ENCODE measurements at places on chromosomes 4 and X.

DNA sequence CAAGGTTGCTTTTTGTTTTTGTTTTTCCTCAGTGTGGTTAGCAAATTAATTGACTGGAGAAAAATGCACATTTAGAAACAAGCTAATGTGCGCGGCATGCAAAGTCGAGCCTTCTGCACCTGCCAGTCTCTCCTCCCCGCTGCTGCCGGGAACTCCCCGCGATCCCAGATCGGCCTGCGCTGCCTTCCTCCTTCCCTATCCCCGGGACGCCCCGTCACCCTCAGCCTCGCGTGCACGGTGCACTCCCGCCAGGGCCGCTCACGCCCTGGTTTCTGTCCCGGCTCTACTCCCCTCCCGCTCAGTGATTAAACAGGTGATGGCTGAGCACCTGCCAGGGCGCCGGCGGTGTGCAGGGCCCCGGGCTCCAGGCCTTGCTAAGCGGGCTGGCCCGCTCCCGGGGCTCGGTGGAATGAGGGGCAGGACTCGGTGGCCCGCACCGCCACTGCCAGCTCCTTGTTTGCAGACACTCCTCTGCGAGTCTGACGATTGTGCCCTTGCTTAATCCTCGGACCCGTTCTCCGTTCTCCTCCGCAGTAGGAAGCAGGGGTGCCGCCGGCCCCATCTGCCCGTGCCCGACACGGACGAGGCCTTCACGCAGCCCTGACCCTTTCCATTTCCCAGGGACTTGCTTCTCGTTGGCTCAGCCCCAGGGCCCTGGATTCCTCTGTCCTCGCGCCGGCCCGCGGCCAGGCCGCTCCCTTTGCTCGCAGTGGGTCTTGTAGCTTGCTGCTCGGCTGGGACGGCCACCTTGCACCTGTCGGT lies 143.4 kb downstream of the TRIML1 start:
- DNase-seq: no peak

DNA sequence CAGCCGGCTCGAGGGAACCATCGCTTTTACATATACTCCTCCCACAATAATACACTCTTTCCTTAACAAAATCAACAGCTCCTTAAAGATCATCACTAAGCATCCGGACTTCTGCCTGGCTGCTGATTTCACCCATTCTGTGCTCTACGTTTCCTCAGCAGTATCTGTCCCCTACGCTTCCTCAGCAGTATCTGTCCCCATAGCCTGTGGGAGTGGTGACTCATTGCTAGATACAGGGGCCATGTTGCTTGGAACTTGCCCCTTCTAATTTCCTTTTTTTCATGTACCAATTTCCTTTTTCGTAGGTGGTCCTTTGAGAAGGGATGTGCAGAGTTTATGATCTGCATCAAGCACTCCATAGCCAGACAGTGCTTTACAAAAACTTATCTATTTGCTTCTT lies 18.6 kb downstream of the MAP3K15 start:
- DNase-seq: no peak

- DNase-seq: no peak
Measured at GRCh38 chrX:54994099-54994498, at the start of gene PFKFB1. PFKFB1 (minus strand) TSS chrX:54994188; CDS start chrX:54994007, 181 bp downstream.

- no peak for DNase-seq
Measured at GRCh38 chr4:98481167-98481566, 177.2 kb downstream of the TSPAN5 start.
